NCI-H1105 (cell line): ENCODE measurements at places on chromosomes 6 and 20.

- DNase-seq: no peak
Observed at GRCh38 chr6:69816026-69816425, 19.2 kb upstream of the LMBRD1 start.

- no peak for DNase-seq
Observed at GRCh38 chr6:143064271-143064670, 3.6 kb downstream of the AIG1 start.

DNA sequence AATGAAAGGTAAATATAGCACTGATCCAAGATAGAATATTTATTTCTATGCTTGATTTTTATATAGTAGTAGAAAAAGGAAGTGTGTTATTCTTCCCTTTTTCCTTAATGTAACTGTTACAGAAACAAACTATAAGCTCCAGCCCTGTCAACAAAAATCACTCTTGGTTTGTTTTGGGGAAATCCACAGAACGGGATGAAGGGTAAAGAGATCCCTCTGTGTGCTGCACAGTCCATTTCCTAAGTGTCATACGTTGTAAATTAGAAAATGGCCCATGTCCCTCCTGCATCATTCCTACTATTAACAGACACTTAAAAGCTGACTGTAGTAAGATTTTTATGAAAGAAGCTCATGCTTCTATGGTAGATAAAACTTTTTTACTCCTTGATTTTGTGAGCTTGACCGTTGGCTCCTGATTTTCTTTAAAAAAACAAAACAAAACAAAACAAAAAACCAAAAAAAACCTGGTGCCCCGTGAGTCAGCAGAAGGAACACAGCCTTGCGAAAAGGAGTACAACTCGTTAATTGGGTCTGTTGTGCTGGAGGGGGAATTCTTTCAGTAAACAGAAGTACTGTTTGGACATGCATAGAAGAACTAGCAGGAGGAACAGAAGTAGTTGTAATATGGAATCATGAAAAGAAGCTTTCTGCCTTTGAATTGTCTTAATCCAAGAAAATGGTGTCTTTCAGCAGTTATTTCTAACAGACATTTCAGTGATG is 67.5 kb downstream of the RTN4IP1 start:
- DNase-seq: no peak

- peak; percentile 70 for DNase-seq
Observed at GRCh38 chr6:75208298-75209183, 2.7 kb upstream of the COL12A1 start.

DNA sequence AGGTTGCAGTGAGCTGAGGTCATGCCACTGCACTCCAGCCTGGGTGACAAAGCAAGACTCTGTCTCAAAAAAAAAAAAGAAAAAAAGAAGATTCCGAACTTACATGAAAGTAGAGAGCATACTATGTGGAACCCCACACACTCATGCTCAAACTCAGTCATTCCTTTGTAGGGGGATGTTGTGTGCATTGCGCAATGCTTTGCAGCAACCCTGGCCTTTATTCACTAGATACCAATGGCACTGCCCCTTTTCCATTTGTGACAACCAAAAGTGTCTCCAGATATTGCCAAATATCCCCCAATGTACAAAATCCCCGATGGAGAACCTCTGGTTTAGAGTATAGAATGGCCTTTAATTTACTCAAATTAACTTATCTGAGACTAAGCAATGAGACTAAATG is 158.6 kb downstream of the GJA1 start:
- no peak for DNase-seq

DNA sequence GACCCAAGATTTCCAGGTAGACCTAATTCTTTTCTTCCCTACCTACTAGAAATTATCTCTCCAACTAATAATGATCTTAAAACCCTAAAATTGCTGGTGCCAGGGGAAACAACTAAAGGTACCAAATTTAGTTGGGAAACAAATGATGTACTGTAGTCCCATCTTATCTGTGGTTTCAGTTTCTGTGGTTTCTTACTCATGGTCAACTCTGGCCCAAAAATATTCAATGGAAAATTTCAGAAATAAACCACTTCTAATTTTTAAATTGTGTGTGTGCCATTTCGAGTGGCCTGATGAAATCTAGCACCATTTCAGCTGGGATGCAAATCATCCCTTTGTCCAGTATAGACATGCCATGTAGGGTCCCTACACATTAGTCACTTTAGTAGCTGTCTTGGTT is 475.2 kb upstream of the EPHA7 start:
- DNase-seq: no peak

GRCh38 chr20:50292591-50293283 is 102.1 kb downstream of the CEBPB start:
- no peak for DNase-seq

- DNase-seq: no peak
Observed at GRCh38 chr6:43297644-43298564, at the start of gene SLC22A7. Gene SLC22A7 (plus strand): TSS chr6:43298260. CDS start chr6:43298359, 99 bp downstream.

GRCh38 chr6:125780540-125781313 is 10.0 kb upstream of the NCOA7 start:
- peak; percentile 70 for DNase-seq

DNA sequence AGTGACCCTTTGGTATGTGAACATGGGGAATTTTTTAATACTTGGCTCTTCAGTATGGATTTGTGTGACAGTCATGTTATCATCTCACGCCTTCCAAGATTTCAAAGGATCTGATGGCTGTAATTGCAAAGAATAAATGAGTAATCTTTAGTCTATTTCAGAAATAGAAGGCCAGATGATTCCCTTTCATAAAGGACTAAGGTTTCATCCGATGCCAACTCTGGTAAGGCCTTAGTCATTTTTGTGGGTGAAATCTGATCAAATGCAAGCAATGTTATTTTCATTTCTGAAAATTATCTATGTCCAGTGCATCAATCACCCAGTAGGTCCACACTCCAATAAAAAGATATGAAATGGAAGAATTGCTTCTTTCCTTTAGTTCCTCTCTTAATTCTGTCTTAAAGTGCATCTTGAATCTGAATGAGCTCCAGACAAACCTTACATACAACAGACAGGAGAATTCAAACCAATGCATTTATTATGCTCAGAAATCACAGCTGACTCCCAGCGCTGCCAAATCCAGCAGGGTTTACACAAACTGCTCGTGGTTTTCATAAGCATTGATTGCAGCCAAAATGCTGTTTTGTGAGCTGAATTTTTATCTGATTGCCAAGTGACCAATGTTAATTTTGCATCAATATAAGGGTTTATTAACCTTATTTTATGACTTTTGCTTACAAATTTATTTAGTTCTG is 565.2 kb upstream of the MARCKS start:
- DNase-seq: no peak

DNA sequence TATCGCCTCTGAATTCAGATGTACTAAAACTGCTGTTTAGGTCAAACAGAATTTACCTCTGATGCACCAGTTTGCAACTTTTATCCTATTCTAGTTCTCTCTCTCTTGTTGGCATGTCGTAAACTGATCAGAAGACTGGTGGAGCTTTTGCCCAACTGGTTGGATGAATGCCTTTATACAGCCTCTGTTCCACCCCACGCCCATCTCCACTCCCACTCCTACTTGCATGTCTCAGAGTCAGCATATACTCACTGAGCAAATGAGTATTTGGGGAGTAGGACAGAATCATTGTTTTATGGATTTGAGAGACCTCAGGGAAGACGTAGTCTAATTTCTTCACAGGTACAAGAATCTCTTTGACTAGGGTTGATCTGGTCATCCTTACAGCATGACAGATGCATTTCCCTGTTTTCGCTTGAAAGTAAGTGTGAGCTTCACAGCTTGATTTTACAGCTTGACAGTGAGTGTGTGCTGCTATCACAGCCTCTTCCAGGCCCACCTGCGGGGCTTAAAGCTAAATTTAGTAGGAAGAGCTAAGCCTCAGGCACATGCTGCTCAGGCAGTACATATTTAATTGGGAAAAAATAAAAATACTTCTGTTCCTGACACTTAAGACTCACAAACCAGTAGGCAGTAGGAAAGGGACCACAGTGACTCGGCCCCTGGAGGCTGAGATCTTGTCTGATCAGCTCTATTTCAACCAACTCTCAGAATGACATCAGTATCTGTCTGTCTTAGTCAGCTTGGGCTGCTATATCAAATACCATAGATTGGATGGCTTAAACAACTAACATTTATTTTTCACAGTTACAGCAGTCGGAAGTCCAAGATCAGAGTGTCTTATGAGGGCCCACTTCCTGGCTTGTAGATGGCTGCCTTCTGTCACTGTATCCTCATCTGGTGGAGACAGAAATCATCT is 30.4 kb downstream of the TRMT6 start:
- no peak for DNase-seq

GRCh38 chr20:991850-992249 is 10.3 kb downstream of the RSPO4 start:
- no peak for DNase-seq

DNA sequence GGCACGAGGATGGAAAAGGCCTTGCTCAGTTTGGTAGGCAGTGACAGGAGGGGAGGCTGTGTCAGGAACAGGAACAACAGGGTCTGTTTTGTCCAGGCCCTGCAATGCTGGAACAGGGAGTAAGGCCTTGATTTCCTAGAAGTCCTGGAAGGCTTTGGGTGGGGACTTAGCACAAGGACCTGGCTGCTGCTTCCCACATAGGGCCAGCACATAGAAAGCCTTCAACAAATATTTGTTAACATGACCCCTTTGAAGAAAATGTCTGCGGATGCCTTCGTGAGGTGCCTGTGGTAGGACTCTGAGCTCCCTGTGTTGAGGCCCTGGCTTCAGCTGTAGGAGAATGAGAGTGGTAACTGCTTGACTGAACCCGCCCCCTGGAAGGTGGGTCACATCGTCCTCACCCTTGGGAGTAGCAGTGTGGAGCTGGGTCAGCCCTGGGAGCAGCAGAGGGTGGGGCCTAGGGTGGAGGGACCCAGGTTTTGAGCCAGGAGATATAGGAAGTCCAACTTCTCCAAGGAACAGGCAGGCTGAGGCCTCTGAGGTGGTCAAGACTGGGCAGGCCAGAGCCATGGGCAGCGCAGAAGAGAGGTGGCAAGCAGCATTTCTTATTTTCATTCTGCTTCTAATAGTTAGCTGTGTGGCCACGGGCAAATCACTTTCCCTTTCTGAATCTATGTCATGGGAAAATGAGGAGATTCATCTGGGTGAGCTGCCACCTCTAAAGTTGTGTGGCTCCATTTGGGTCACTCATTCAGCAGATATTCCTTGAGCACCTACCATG is 50.0 kb downstream of the CNBD2 start:
- no peak for DNase-seq

- no peak for DNase-seq
Observed at GRCh38 chr6:2047855-2048254, 197.6 kb downstream of the GMDS start.

DNA sequence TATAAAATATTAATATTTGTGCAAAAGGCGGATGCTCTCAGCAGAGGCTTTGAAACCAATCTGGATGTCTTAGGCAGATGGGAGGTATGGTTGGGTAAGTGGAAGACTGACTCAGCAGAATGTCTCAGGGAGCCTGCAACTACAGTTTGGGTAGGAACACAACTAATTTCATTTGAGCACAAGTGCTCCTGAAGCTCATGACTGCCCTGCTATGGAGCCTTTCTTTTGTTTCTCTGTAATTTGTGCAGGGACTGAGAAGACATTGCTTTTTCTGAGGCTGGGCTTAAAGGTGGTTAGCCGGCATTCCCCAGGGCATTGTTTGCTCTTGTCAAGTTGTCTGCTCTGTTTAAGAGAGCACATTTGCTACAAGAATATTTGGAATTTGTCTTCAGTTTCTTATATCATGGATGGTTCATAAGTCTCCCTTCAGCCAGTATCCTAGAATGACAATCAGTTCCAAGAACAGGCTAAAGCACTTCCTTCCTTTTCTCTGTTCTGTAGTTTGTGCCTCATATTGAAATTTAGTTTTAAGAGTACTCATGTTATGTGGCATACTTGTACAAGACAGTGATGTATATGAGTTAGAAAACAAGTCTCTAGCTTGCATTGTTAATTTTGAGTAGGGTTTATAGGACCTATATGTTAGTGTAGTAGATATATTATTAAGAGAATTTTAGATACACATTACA is 208.3 kb downstream of the ZFAND3 start:
- DNase-seq: no peak

DNA sequence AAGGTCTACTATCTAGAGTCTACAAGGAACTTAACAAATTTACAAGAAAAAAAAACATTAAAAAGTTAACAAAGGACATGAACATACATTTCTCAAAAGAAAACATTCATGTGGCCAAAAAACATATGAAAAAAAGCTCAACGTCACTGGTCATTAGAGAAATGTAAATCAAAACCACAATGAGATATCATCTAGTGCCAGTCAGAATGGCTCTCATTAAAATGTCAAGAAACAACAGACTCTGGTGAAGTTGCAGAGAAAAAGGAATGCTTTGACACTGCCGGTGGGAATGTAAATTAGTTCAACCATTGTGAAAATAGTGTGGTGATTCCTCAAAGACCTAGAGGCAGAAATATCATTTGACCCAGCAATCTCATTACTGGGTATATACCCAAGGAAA is 48.3 kb downstream of the OGFRL1 start:
- DNase-seq: no peak

DNA sequence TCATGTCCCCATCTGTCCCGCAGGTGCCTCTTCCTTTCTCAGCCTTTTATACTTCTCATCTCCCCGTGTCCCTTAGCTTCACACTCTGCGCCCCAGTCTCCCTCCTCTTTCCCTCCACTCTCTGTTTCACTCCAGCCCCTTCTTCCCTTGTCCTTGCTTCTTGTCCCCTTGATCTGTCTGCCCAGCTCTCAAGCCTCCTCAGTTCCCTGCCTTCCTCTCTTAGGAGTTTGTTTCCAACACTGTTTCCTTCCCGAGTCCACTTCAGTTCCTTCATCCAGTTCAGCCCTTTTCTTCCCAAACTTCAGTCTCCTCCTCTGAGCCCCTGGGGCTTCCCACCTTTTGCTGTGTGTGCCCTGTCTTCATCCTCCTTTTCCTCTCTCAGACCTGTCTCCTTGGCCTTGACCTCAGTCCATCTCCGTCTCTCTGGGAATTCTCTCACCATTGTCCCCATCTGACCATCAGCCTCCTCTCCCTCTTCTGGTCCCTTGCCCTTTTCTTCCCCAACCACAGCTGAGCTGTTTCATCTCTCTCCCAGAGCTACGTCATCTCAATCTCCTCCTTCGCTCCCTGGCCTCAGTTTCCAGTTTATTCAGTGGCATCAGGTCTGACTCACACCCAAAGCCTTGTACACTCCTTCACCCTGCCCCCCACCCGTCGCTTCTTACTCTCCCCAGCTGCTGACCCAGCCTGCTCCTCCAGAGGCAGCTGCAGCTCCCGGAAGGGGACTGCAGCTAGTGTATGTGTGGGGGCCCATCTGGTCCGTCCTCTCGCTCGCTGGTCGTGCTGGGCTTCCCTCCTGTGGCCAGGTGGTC is 2.7 kb upstream of the DDR1 start:
- DNase-seq: no peak

DNA sequence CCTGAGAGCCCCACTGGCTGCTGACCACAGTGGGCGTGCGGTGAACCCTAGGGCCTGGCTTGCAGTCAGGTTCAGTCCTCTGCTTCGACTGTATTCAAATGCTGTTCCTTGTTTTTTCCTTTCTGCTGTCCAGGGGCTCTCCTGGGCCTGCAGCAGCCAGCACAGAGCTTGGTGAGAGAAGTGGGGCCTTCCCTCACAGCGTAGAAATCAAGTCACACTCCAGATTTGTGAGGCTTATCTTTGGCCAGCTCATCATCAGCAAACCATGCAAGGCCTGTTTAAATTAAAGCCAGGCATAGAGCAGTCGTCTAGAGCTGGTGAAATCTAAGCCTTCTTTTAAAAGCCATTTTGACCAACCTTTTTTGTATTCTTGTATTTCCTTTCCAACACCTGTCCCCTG is 8.4 kb downstream of the FAM120B start:
- no peak for DNase-seq
